Stimulated activated CD4-positive, alpha-beta T cell treated with anti-CD3 and anti-CD28 coated beads, TNF-alpha, amount 100 ng/mL, for 1 hour (primary cell): ENCODE measurements at places on chromosomes 4 and X.

DNA sequence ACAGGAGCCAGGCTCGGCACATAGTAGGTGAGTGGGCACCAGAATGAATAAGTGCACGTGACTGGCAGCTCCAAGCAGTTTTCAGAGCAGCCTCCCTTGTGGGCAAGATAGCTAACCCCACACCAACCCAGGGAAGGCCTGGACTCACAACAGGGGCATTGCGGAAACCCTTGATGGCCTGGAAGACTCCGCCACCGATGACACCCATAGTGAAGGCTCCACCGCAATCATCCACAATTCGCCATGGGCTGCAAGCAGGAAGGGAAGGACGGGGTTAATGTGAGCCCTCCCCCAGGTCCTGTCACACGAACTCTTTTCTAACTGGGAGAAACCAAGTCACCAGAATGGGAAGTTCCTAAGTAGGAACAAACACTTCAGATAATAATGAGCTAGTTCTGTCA, 957 bp downstream of the TIMM17B start:
- DNase-seq, result no peak

- DNase-seq, result no peak
Measured at GRCh38 chr4:178612733-178613132, 1170.5 kb upstream of the AGA start.

GRCh38 chr4:15153662-15154061, 151.4 kb downstream of the CPEB2 start:
- no peak for DNase-seq

- DNase-seq, result no peak
Measured at GRCh38 chr4:125387770-125388169, 73.0 kb downstream of the FAT4 start.
